ENCODE measurements at places on chromosomes 5 and 9.

DNA sequence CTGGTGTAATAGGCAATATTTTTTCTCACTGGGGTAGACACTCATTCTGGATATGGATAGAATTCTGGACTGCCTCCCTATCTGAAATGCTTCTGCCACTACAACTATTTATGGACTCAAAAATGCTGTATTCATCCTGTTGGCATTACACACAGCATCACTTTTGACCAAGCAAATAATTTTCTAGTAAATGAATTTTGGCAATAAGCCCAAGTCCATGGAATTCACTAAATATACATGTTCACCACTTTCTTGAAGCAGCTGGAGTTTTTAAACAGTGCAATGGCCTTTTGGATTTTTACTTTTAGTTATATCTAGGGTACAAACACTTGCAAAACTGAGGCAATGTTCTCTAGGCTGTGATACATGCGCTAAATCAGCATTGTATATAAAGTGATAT lies 724.9 kb upstream of the EDIL3 start:
- DNase-seq = no peak

- DNase-seq = no peak
Observed at GRCh38 chr5:131630208-131630962, 4.6 kb downstream of the RAPGEF6 start.

DNA sequence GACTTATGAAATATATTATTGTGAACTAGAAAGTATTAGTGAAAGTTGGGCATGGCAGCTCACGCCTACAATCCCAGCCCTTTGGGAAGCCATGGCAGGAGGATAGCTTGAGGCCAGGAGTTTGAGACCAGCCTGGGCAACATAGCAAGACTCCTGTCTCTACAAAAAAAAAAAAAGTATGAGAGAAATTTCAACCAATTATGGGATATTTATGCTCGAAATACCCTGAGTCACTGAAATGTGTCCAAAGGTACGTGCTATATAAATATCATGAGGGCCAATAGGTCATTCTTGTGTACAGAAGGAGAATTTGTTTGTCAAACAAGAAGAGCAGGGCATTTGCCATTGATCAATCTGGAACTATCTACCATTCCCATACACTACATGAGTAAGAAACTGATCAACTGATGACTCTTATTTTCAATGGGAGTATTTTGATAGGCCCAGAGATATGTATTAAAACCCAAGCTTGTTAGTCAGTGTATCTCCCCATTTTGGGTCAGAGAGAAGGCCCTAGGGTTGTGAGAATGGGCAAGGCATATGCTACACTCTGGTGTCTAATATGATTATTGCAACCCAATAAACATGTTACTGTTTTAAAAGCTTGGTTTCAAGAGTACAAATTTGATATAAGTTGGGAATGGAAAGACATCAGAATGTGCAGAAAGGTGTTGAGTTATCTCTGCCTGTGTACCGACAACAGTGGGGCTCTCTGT lies 21.7 kb upstream of the HOMER1 start:
- DNase-seq = no peak

GRCh38 chr5:5490774-5491347 lies 68.4 kb downstream of the ICE1 start:
- DNase-seq = no peak

GRCh38 chr5:123673107-123673506 lies 161.1 kb downstream of the CSNK1G3 start:
- no peak for DNase-seq

- DNase-seq = no peak
Observed at GRCh38 chr5:73939557-73939956, 313.6 kb downstream of the ARHGEF28 start.

DNA sequence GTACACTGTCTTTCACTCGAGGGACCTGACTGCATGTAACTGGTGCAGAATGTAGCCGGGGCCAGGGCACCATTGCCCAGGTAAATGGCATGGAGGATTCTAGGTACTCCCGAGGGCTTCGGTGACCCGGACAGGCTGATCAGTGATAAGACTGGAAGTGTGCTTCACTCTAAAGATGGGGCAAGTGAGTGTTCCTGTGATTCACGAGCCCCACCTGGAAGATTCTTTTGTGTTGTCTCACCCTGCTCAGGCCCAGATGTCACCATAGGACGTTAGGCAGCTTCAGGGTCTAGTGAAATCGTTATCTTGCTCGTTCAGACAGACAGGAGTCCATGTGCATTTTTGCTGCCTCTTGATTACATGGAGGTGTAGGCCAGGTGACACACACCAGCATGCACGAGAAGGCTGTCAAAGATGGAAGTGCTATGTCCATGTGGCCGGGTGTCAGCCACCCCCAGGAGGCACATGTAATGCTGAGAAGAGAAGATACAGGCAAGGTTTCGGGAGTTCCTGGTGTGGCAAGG lies 73.9 kb downstream of the WNK2 start:
- DNase-seq = no peak

- DNase-seq = no peak
Observed at GRCh38 chr9:81245254-81245956, 443.9 kb downstream of the TLE1 start.

DNA sequence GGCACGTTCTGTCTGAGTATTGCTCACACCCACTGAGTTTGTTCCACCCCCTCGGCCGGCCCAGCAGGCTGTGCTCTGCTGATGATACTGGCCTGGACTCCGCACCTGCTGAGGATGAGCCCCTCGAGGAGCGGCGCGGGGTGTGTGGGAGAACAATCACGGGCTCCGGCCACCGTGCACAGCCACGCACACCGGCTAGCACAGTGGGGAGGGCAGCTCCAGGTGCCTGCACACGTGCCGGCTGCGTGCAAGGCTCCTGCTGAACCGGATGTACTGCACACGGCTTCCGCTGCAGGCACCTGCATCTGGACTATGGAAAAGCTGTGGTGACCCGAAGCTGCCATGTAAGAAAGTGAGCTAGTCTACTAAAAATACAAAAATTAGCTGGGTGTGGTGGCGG lies 485.2 kb upstream of the CDH9 start:
- no peak for DNase-seq

DNA sequence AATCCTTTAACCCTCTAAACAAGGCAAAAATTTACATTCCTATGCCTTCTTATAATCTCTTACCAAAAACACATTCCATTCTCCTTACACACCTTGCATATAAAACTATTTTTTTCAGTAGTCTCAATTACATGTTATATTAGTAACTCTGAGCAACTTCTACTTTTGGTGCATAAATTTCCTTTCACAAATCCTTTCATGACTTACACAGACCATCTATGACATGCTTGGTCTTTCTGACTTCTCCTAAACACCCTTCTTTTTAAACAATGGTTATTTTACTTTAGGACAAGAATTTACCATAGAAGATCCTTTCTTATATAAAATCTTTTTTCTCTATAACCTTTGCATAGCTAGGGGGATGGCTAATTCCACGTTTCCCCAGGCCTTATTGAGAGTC lies 208.0 kb upstream of the ARRDC3 start:
- DNase-seq = no peak

- no peak for DNase-seq
Observed at GRCh38 chr5:76622973-76623596, at the start of gene F2RL2. Gene F2RL2 (minus strand): TSS chr5:76623403. CDS start chr5:76623230, 173 bp downstream.

- no peak for DNase-seq
Observed at GRCh38 chr5:138408023-138408422, 30.8 kb upstream of the REEP2 start.

DNA sequence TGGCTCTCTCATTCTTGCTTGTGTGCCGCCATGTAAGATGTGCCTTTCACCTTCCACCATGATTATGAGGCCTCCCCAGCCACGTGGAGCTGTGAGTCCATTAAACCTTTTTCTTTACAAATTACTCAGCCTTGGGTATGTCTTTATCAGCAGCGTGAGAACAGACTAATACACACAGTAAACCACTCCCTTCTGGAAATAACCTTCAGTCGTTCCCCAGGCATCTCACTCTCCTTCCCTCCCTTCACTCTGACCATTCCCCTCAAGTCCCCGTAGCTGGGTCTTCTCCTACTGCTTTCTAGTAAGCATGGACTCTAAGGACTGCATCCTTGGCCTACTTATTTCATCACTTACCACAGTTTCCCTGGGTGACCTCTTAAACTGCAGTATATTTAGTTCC lies 493.9 kb downstream of the CCDC171 start:
- DNase-seq = no peak

- no peak for DNase-seq
Observed at GRCh38 chr5:125668884-125669283, 754.3 kb upstream of the GRAMD2B start.
